Stimulated activated CD4-positive, alpha-beta T cell treated with anti-CD3 and anti-CD28 coated beads, Interleukin-4, amount 100 ng/mL, for 48 hours (primary cell): ENCODE measurements at places on chromosomes 11 and 22.

- no peak for DNase-seq
These were observed 95.9 kb upstream of the FGF3 start for GRCh38 chr11:69915151-69915500.

GRCh38 chr11:46381048-46381818 is at the start of gene MDK:
TSS of gene MDK (plus strand) at chr11:46381669. CDS start at chr11:46382058, 389 bp downstream.
- no peak for DNase-seq

- DNase-seq, result no peak
These were observed 132.7 kb upstream of the SESN3 start for GRCh38 chr11:95363708-95364107.

DNA sequence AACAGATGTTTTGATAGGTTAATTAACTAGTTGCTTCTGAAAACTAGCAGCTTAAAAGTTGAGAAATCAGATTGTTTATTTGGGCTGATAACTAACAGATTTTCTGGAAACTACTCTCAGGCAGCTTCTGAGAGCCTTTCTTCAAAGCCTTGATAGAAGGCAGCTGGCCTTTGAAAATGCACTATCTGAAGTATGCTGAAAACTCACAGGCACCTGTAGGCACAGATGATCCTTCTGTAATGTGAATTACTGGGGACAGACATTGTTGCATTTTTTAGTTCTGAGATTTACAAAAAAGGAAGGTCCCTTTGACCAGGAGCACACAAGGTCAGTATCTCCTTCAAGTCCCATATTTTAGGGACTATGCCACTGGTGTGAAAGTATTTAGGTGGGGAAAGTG is 460.8 kb upstream of the CNTN5 start:
- DNase-seq, result no peak

DNA sequence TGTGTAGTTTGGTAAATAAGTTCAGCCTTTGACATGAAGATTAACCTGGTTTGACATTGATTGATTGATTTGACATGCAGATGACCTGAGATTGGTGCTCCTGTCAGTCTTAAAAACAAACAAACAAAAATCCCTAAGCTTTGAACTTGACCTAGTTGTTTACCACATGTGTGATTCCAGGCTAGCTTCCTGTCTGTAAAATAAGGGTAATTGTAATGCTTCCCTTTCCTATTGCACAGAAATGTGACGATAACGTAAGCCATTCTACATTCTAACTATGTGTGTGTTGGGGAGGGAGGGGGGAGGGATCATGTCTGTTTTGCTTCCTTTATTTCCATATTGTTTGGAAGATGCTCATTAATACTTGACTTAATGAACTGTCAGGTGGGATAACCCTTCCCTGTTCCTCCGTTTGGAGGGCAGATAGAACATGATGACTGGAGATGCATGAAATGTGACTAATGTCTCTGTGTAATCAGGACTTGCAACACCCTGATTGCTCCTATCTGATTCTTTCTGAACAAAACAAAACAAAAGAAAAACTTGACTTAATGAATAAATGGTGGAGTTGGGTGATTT is 106.1 kb upstream of the CLMP start:
- no peak for DNase-seq

GRCh38 chr11:85595285-85595884 is 31.8 kb downstream of the DLG2 start:
- DNase-seq, result no peak

DNA sequence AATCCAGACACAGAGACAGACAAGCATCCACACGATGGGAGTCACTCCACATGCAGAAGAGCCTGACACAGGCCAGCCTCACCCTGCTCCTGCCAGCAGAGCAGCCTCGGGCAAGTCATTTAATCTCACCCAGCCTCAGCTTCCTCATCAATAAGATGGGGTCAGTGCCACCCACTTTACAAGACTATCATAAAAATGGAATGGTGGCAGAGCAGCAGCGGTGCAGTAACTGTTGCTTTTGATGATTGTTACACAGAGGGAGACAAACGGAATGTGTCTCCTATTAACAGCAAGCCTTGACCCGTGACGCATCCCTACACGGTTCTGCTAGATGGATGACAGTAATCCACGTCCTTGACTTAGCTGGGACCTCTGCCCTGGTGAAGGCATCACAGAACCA is 26.0 kb upstream of the ARFGAP3 start:
- no peak for DNase-seq

DNA sequence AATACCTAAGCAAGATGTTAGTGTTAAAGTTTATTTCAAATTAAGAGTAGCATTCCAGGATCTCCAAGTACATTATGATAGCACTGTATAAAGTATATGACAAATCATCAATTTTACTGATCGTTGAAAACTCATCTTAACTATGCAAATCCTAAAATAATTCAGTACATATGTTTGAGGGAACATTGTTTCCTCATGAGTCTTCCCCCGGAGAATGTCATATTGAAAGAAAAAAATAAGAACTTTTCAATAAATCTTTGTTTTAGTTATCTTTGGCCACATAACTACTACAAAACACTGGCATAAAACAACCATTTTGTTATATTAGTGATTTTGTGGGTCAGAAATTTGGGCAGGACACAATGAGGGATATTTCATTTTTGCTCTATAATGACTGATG is 135.4 kb downstream of the METTL15 start:
- no peak for DNase-seq

DNA sequence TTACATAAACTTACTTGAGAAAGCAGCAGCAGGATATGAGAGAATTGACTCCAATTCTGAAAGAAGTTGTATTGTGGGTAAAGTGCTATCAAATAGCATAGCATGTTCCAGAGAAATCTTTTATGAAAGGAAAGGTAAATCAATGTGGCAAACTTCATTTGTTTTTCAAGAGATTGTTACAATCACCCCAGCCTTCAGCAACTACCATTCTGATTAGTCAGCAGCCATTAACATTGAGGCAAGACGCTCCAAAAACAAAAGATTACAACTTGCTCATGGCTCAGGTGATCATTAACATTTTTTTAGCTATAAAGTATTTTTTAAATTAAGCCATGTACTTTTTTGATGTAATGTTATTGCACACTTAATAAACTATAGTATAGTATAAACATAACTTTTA is 357.2 kb downstream of the TMEM135 start:
- DNase-seq, result no peak

DNA sequence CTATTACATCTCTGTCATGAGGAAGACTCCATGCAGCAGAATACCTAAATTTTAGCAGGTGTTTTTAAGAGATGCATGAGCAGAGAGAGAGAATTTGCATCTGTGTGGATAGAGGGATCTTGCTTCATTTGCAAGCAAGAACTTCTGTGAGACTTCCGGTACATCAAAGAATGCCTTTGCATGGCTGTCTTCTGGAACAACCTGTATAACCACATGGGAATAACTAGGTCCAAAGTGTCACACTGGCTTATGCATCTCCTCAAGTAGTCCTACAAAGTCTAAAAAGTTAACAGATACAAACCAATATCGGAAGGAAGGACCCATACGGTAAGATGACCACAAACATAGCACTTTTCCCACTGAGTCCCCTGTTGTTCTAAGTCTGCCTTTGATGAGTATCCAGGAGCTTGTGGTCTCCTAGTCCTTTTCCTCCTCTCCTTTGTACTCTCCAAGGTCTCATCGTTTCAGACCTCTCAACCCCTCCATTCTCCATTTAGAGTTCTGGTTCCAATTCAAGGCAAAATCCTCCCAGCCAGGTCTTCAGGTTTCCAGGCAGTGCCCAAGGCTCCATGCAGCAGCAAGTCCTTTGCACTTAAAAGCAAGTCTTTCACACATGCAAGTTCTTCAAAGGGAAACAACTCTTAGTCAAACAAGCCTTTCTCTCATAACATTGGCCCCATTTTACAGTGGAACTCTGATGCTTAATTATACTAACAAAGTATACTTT is 581.7 kb upstream of the ARHGAP42 start:
- no peak for DNase-seq

DNA sequence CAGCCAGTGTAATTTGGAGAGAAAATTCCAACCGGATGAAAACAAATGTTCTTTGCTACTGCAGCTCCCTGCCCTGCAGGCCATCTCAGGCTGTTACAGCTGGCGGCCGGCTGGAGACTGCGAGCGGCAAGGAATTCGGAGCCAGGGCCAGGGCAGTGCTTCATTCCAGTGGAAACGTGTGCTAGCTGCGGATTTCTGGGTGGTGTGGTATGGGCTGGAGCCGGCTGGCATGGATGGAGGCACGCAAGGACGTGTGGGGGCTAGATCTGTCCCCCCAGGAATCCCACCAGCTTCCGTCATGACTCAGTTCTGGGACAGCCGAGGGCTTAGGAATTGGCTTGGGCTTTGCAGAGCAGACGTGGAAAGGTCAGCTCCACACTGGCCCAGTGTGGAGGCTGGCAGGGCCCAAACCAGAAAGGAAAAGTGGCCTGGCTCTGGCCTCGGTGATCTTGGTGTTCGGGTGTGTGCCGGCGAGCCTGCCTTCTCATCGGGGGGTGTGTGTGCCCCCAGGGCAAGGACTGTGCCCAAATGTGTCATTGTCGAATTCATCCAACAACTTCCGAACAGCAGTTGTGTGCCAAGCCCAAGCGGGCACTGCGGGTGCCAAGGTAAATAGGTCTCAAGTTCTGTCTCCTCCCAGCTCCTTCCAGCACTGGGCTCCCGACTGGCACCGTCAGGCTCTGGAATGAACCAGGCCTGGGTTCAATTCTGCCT is 48.1 kb upstream of the SHISAL1 start:
- no peak for DNase-seq

DNA sequence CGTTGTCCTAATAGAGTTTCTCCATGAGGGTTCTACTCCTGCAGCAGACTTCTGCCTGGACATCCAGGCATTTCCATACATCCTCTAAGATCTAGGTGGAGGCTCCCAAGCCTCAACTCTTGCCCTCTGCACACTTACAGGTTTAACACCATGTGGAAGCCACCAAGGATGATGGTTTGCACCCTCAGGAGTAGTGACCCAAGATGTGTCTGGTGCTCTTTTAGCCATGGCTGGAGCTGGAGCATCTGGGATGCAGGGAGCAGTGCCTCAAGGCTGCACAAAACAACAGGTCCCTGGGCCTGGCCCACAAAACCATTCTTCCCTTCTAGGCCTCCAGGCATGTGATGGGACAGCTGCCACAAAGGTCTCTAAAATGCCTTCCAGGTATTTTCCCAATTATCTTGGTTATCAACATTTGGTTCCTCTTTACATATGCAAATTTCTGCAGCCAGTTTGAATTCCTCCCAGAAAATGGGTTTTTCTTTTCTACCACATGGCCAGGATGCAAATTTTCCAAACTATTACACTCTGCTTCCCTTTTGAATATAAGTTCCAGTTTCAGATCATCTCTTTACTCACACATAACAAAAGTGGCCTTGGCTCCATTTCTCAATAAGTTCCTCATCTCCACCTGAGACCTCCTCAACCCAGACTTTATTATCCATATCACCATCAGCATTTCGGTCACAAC is 69.5 kb upstream of the GNAZ start:
- DNase-seq, result no peak

DNA sequence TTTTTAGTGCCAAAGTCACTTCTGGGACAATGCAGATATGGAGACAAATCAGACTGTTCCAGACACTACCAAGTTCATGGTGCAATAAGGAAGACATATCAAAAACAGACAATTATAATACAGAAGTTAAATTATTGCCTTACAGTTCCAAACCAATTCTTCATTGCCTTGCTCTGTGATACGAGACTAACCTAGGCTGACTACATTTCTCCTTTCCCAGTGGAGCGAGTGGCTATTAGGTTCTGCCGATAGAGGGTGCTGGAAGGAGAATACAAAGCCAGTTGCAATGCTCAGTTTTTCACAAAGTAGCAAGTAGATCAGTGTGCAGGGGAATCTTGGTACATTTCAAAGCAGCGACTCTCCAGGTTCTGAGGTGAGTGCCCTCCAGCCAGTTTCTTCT is 67.8 kb downstream of the FAM168A start:
- DNase-seq, result no peak

- DNase-seq, result no peak
These were observed 49.3 kb upstream of the CD44 start for GRCh38 chr11:35089666-35090065.

DNA sequence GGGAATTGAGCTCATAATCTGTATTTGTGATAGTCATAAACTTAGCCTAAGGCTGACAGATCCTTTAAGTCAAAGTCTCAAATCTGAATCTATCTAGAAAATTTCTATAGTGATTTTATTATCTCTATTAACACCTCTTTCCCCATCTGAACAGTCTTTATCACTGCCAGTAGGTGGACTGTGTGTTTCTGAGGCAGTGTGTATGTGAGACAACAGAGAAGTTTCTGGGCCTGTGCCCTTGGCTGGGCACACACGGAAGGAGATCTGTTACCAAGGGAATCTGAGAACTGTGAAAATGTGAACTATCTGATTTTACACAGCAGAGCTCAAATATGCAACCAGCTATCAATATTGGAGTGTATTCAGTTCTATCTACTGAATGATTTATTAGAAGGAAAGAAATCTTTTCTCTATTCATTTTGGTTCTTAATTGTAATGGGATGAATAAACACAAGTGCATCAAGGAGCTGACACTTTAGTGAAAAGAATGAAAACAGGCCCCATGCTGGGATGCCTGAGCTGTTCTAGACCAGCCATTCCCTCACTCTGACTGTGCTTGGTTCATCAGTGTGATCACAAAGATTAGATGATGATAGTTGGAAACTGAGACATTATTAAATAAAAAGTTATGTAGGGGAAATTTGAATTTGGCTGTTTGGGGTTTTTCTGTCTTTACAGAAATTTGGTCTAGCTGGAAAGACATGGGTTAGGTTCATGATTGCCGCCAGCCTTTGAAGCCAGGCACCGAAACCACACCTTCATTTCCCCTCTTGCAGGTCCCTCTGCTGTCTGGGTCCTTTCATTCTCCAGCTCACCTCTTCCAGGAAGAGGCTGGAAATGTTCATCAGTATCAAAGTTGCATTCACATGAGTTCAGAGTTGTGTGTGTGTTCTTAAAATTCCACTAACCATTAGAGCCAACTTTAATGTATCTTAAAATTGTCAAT is 68.1 kb downstream of the LIF start:
- no peak for DNase-seq

- no peak for DNase-seq
These were observed 812 bp upstream of the SMTN start for GRCh38 chr22:31080164-31080847.

GRCh38 chr22:46061501-46062231 is 84.7 kb upstream of the WNT7B start:
- DNase-seq, result no peak

DNA sequence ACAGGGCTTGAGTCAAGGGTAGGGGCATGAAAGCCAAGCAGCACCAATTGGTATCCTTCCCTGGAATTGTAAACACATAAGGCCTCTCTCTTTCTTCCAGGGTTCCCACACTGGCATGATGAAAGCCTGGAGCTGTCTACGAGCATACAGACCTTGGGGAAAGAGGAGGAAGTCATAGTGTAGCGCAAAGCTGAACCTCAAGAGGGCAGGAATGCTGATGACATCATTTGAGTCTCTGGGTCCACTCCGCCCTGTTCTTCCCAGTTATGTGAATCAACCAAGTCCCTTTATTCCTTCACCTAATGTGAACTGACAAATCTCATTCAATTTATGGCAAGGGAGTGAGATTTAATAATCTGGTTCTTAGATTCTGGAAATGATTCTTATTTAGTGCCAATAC is 266.4 kb upstream of the NCAM1 start:
- no peak for DNase-seq

GRCh38 chr22:37207981-37208380 is 4.3 kb downstream of the SSTR3 start:
- no peak for DNase-seq

- DNase-seq, result no peak
These were observed 28.0 kb upstream of the CABP7 start for GRCh38 chr22:29691636-29692326.

- no peak for DNase-seq
These were observed 8.3 kb downstream of the TBC1D22A start for GRCh38 chr22:46770726-46771125.
